ENCODE measurements at places on chromosomes 1 and 21. TPM values are rescaled to one million over a fixed set of nuclear protein-coding genes. Genes with fewer than 3 reads are reported as not detected.
A peak's percentile ranks its signal among the peaks of the same experiment; 100 is the strongest.

Gene ANKRD35
- total RNA-seq, result 0.18 TPM

Gene OR6K3
- not detected for total RNA-seq

- peak; percentile 42 for DNase-seq
- H3K36me3 ChIP-seq, result peaks cover 10% of the 10 kb centered on the region
- H3K4me3 ChIP-seq, result no peak overlapping the region
- H3K4me1 ChIP-seq, result peaks cover 14% of the 10 kb centered on the region
- no peaks in the 10 kb centered on the region for H3K27me3 ChIP-seq
Measured at GRCh38 chr1:46611691-46612221, 4.9 kb downstream of the MOB3C start.

GRCh38 chr1:162216604-162217003 is 147.1 kb downstream of the NOS1AP start:
- H3K4me3 ChIP-seq, result no peak overlapping the region
- no peaks in the 10 kb centered on the region for H3K27me3 ChIP-seq
- DNase-seq, result no peak
- H3K4me1 ChIP-seq, result peaks cover 35% of the 10 kb centered on the region
- H3K27ac ChIP-seq, result no peak overlapping the region

DNA sequence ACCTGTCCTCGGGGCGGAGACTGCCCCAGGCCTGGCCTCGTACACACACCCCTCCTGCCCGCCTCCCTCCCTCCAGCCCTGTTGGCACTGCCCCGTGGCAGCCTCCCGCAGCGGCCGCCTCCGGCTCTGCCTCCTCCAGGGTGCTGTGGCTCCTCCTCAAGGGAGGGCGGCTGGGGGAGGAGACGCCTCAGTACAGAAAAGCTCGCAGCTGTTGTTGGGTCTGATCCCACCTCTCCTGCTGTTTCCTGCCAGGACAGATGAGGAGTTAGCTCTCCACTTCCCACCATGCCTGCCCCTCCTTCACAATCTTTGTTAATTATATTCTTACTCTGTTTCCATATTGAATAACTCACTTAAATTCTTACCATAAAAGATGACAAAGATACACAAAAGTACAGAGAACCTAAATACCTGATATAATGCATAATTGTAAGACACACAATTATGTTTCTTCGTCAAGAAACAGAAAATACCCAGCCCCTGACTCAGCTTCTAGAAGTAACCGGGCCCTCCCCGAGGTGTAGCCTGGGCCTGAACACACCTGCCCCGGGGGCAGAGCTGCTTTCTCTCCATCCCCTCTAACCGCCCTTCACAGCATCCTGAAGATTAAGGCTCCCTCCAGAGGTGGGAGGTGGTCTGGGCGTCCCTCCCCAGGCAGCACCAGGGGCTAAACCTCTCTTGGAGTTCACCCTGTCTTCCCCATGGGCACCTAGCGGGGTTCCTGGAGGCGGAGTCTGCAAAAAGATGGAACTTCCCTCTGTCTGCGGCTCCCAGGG is 30.6 kb upstream of the COL6A1 start:
- H3K36me3 ChIP-seq, result no peaks in the 10 kb centered on the region
- no peak overlapping the region for H3K27ac ChIP-seq
- no peaks in the 10 kb centered on the region for H3K27me3 ChIP-seq
- H3K4me1 ChIP-seq, result no peaks in the 10 kb centered on the region

DNA sequence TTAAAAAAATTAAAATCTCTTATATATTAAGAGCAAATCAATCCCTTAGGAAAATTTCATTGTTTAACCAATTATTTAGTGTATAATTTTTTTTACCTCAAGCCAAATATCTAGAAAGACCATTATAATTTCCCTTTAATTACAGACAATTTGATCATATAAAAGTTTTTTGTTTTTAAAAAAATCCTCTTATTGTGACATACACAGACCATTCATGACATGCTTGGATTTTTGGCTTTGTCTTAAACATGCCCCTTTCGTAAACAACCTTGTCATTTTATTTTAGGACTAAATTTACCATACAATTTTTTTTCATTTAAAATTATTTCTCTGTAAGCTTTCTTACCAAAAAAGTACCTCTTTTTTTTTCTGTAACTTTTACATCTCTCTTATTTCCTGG is 14.2 kb upstream of the CYP4B1 start:
- H3K36me3 ChIP-seq, result peaks cover 46% of the 10 kb centered on the region
- DNase-seq, result no peak
- H3K4me3 ChIP-seq, result no peak overlapping the region
- no peak overlapping the region for H3K27ac ChIP-seq
- H3K4me1 ChIP-seq, result no peaks in the 10 kb centered on the region
- no peaks in the 10 kb centered on the region for H3K27me3 ChIP-seq
